ENCODE measurements at places on chromosomes 7 and 10.

DNA sequence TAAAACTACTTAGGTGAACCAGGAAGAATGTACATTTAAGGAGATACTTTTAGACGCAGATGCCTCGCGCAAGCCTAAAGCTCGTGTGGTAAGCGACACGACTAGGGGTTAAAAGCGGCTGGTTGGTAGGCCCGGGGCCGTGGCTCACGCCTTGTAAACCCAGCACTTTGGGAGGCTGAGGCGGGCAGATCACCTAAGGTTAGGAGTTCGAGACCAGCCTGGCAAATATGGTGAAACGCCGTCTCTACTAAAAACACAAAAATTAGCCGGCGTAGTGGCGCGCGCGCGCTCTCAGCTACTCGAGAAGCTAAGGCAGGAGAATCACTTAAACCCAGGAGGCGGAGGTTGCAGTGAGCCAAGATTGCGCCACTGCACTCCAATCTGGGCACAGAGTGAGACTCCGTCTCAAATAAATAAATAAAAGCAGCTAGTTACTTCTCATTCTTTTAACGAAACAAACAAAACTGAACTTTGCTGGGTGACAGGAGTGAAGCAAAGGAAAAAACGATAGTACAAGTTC, 879 bp downstream of the NUDT5 start:
- peak; percentile 49 for DNase-seq

DNA sequence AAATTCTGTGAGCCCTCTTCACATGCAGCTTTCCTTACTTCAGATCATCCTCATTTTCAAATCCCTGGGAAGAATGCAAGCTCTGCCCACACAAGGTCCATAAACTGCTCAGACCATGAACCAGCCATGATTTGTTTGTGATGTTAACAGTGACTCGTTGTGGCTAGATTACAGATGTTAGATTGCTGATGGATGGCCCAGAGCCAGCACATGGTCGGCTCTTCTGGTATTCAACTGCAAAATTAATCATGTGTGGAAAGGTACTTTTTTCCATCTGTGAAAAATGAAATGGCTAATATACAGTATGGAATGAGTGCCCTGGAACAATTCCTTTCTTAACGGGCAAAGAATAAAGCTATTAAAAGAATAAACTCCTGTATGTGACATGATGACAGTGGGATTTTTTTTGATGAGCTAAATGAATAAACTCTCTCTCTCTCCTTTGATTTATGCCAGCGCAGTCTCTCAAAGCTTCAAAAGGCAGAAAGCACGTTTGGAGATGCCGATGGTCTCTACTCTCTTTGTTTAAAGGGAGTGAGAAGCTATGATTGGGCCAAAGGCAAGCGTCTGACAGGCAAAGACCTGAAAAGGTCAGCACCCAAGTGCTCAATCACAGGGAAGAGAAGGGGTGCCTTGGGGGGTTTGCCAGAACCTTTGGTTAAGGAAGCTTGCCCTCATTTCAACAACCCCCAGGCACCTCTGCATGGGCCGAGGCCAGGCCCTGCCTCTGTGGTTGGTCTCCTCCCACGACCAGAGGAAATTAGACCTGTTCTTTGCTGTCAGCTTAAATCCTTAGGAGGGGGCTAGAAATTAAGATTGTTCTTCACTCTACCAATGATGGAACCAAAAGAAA, 444.0 kb upstream of the NFE2L3 start:
- DNase-seq = no peak

DNA sequence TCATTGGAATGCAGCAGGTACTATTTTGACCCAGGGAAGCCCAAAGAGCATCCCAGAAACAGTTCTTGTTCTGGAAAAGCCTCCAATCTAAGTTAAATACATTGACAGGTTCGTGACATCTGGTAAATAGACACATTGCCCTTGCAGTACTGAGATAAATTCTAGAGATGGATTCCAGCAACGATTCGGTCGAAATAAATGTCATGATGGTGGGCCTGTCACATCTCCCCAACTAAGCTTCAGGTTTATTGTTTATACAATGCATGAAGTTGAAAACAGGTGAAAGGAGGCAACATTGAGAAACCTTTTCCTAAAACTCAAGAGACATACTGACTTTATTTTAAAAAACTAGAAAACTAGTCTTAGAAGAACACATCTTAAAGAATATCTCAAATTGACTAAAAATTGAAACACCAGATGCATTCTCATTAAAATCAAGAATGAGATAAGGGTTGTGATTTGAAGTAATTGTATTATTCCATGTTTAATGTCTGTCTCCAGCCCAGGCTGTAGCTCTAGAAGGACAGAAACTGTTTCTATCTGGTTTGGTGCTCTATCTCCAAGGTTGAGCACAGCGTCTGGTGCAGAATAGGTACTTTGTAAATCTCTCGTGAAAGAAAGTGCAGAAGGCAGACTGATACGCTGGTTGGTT, 114.0 kb downstream of the CABCOCO1 start:
- DNase-seq = no peak

GRCh38 chr10:113712755-113713639, 33.3 kb downstream of the CASP7 start:
- no peak for DNase-seq

DNA sequence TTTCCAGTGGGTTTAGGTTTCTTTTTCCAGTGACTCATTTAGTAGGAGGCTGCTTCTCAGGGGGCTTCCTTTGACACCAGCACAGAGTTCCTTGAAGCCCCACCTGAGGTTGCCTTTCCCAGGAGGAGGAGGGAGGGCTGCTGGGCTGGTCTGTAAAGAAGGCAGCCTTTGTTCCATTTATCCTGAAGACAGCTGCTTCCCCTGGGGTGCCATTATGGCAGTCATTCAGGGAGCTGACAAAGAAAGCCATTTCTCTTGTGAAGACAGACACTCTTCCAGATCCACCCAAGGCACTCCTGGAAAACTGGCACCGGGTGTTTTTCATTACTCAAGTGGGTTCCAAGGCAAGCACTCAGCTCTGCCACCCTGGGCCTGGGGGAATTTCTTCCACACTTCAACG, 54.0 kb downstream of the MTURN start:
- no peak for DNase-seq

DNA sequence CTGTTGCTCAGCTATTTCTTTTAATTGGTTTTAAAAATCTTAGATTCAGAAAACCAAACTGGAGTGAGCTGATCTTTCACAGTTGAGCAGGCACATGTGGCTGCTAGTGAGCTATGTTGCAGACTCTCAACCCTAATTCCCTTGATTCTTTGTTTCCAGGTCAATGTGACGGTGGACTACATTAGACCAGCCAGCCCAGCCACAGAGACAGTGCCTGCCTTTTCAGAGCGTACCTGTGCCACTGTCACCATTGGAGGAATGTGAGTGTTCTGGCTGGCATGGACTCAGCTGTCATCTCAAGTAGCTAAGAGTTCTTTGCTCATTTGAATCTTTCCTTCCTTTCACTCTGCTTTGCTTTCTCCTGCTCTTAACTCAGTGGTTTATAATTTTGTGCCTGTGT, 187.1 kb downstream of the LRRC4 start:
- DNase-seq = no peak

- DNase-seq = no peak
These were observed 303.3 kb upstream of the SHH start for GRCh38 chr7:156115582-156115981.

- DNase-seq = no peak
These were observed 178.9 kb downstream of the MLLT10 start for GRCh38 chr10:21712975-21713374.

DNA sequence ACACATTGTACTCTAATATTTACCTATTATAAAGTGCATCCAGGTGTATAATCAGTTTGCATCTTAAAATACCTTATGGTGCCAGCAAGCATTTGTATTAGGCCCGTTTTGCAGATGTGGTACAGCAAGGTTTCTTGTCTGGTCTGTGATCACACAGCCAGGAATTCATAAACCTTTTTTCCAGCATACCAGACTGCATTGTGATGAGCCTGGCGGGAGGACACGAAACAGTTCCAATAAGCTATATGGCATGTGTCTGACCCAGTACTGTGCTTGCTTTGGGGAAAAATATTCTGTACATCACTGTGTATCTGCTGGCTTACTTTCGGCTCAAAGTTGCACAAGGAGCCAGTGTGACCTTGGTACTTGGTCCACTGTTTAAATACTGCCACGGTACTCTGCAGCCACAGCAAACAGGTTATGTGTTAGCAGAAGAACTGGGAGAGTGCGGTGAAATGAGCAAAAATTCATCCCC, 36.3 kb downstream of the CHN2 start:
- DNase-seq = no peak

DNA sequence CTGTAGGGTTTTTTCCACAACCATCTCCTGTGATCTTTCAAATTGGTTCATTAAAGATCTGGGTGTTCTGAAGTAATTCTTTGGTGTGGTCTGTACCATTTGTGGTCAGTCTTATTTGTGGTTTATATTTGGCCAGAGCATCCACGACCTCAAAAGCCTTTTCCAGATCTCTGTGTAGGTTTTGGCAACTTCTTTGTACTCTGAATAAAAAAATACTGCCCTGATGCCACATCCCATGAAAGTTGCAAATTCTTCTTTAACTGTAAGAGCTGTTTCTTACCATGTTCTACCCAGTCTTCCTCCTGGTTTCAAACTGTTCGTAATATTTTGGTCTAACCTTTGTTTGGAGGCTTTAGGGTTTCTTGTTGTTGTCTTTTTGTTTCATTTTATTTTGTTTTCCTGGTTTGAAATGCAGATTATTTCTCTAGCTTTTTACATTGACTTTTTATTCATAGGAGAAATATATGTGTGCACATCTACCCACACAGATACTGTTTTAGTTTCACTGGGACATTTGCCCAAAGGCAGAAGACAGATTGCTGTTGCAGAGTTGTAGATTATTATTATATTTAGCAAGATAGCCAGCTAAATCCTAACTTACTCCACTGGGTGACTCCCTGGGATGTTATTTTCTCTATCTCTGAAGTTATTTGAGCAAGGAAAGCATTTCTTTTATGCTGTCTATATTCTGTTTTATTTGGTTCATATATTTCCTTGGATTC, 123.2 kb upstream of the SAMD8 start:
- DNase-seq = peak; percentile 71

GRCh38 chr7:132102942-132103341, 473.3 kb downstream of the PLXNA4 start:
- DNase-seq = no peak
